ENCODE measurements at places on chromosomes 5 and 9.

- no peak for DNase-seq
Measured at GRCh38 chr5:168790671-168791250, 211.6 kb upstream of the PANK3 start.

GRCh38 chr5:68405026-68405684, 189.6 kb downstream of the PIK3R1 start:
- no peak for DNase-seq

GRCh38 chr9:128280084-128280622, 4.1 kb downstream of the SWI5 start:
- DNase-seq: no peak

- no peak for DNase-seq
Measured at GRCh38 chr9:98040212-98040611, 16.3 kb upstream of the NANS start.

GRCh38 chr9:132032238-132032950, 47.3 kb downstream of the MED27 start:
- no peak for DNase-seq

- no peak for DNase-seq
Measured at GRCh38 chr5:109743770-109744212, 54.1 kb downstream of the MAN2A1 start.

DNA sequence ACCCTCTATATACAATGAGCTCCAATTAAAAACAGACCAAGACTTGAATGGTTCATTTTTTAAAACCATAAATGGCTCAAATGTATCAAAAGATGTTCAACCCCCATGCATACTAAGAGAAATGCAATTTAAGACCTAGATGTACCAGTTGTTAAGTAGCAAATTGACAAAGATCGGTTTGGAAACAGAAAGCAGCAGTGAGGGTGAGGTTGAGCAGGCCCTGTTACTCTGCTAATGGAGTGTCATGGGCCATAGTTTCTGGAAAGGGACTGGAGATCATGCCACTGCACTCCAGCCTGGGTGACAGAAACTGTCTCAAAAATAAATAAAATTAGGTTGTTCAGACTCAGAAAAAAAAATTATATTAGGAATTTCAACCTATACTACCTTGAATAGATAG, 55.0 kb downstream of the FNBP1 start:
- DNase-seq: no peak

GRCh38 chr9:80836013-80836412, 853.3 kb downstream of the TLE1 start:
- no peak for DNase-seq

DNA sequence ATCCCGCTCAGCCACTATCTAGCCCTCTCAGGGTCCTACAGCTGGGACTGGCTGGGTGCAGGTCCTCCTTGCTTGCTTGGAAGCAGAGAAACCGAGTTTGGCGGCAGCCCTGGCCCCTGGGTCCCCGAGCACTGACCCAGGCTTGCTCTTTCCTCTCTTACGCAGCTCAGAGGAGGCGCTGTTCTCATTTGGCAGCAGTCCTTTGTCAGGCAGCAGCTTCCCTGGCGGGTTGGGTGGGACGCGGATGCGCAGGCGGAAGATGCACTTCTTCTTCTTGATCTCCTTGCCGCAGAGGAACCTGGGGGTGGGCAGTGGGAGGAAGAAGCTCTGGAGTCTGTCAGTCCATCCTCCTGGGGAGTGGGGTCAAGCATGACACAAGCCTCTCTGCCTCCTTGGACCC, 14.5 kb downstream of the PHF19 start:
- DNase-seq: no peak

GRCh38 chr5:90294604-90295003, 115.0 kb downstream of the CETN3 start:
- no peak for DNase-seq

GRCh38 chr5:78753093-78753531, 104.5 kb upstream of the LHFPL2 start:
- no peak for DNase-seq

GRCh38 chr5:172407822-172408221, 46.5 kb downstream of the SH3PXD2B start:
- DNase-seq: no peak

DNA sequence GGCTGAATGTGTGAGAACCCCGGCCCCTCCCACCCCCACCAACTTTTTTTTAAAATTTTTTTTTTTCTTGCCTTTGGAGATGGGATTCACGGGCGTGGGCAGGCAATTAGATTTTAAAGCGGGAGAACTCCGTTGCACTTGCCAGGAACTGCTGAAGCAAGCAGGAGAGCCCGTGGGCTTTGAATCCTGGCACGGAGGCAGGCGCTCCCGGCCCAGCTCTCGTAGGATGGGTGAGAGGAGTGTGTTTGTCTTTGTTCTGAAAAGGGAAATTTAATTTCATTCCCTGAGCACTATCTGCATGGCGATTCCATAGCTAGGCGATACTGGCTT, 54.3 kb upstream of the BOD1 start:
- DNase-seq: no peak

DNA sequence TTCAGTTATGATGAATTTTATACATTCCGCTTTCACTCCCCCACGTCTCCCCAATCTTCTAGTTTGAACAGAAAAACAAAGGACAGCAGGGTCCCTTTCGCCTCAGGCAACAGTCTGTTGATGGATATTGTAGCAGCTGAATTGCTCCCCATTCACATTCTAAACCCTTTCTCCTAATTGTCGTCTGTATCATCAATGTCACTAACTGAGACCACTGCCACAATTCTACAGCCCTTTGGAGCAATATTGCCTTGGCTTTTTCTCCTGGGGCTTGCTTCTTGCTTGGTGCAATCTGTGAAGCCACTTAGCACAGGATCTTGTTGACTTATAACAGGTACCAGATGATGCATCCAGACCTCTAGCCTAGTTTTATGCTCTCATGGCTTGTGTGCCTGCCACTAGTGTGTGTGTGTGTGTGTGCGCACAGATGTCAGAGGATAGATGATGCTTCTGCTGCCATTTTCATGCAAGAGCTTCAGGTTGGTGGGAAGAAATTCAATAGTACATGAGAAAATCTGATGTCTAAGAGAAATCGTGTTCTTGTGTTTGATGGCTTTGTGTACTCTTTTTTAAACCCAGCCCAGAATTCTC, 195.2 kb upstream of the ISL1 start:
- no peak for DNase-seq

DNA sequence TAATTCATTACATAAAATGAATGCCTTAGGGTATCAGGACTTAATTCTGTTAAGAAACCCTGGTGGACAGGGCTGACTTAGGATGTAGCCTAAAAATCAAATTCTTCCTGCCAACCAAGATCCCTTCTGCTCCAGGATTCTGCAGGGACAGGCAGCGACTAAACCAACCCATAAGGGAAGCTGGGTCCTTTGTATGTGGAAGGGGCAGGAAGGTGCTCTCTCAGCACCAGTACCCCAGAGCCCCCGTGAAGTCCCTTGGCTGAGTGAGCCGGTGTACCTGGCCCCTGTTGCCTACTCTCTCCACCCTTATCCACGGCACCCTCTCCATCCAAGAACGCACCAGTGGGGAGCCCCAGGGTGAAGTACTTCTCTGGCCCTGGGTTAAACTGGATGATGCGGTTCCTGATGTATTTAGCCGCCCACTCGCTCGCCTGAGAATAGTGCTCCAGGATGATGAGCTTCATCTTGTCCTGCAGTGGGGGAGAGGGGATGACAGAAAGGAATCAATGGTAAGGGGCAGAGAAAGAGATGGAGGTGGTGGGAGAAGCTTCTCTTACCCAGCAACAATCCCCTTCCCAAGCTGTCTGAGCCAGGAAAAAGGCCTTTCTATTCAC, 1.1 kb downstream of the GNPDA1 start:
- no peak for DNase-seq

DNA sequence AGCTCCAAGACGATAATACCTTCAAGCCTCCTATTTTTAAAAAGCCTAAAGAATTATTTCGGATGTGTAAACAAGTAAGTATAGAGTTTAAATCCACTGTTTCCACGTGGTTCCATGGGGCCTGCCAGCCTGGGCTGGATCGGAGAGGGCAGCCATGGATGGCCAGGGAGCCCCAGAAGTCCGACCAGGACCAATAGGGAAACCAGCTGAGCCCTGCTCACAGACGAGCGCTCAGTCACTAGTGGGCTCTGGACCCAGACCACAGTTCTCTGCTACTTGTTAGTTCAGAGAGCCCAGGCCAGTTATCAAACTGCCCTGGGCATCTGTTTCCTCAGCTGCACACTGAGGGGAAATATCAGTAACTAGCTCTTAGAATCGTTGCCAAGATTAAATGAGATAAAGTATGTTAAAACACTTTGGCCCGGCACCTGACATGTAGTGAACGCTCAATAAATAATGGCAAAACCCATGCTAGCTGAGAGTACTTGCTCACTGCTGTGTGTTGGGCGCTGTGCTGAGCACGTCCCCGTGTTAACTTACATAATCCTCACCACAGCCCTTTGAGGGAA, 124.8 kb downstream of the RGS3 start:
- no peak for DNase-seq

DNA sequence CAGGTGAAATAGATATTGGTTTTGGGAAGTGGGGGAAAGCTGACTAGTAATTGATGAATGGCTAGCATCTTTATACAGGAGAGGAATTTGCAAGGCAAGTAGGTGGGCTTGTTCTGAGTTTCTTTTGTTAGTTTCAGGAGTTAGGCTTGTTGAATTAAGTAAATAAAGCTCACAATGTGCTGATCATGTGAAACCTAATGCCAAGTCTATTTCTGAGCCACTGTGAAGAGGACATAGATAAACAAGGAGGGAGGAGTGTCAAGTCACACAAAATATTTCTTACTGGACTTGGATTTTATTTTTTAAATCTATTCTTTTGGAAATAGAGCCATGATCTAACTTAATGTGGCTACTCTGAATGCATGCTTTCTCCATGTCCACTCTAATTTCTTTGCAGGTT, 19.9 kb downstream of the GDA start:
- no peak for DNase-seq

DNA sequence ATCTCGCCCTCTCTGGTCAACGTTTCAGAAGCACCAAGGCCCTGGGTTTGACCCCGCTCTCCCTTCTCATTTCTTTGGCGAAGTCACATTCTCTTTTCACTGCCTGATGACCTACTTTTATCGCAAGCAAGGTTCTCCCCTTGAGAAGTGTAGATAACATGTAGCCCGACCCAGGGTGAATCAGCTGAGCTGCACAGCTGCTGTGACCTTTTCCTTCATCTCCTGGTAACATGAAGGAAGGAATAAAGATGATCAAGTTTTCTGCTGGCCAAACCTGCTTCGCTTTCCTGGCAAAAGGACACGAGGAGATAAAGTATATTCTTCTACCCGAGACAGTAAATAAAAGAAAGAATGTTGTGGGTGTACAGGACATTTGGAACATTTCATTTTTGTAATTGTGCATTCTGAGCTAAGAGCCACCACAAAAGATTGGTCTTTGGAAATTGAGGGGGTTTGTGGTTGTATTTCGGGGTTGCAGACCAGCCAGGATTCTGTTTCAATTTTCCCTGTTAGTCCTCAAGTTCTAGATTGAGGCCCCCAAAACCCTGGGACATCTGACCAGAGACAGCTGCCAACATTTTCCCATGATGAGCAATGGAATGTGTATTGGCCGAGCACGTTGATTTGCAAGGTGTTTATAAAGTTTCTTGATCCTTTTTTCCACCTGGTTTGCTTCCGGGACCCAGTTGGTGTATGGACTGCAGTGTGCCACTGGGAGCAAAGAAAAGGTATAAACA, 155.1 kb upstream of the ZNF462 start:
- DNase-seq: no peak

DNA sequence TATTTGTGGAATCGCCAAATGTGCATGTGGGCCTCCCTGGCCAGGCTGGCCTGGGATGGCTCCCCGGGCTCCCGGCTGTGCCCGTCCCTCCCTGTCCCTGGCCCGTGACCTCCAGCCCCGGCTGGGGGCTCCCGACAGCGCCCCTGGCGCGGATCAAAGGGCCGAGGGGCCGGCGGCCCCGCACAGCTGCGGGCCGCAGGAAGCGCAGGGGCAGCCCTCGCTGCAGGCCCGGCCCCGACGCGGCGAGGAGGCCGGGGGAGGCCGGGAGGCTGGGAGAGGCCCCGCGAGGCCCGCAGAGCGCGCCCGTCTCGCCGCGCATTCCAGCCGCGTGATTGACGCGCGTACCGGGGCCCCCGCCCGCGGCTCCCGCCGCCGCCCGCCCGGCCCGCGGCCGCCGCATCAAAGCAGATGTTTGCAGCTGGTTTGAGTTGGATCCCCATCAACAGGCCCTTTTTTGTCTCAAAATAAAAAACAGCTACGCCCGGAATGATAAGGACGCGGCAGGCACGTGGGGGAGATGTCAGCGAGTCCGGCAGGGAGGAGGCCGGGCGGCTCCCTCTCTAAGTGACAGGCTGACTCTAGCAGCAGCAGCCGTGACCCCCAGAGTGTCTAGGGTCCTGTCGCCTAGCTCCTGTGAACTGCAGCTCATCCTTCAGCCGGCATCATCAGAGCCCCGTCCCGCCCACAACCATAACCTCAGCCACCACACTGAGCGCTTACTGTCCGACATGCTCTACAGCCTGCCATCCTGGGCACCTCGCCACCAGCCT, 69.4 kb downstream of the LMX1B start:
- no peak for DNase-seq

DNA sequence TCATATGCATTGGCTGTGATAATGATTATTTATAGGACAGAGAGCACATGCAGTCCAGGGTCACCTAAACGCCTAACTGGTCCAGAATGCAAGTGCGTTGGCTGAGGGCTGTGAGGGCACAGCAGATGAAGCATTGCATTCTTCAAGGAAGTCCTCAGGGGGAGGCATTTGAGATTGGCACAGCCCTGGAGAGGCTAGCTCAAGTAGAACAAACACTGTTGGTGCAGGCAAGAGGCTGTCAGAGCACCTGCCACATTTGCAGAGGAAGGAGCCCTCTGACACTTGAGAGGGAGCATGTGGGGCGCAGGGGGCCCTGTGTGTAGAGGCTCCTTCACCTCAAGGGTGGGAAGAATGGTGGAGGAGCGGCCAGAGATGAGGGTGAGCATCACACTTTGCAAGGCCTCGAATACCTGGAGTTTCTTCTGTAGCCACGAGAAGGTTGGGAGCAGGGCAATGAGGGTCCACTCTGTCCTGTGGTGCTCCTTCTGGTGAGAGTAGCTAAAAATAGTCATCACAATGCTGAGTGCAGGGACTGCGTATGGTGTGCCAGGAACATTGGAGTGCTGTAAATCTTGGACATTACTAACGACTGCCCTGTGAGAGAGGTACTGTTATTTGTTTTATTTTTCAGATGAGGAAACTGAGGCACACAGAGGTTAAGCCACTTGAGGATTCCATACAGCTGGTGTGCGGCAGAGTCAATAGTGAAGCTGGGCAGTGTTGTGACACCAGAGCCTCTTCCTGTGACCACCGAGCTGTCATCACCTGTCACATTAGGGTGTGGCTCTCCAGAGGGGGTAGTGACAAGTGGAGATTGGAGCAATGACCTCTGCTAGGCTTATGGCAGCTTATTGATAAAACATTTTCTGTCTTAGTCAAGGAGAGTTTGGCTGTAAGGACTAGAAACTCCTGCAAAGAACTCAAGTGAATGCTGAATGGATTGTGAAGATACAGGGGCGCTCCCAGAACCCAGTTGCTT, 100.2 kb downstream of the PIP5K1B start:
- DNase-seq: no peak

- DNase-seq: no peak
Measured at GRCh38 chr5:53422539-53422938, 57.9 kb upstream of the FST start.

GRCh38 chr9:16197578-16198370, 644.9 kb downstream of the CCDC171 start:
- no peak for DNase-seq
